ENCODE measurements at places on chromosomes 1 and 21.

DNA sequence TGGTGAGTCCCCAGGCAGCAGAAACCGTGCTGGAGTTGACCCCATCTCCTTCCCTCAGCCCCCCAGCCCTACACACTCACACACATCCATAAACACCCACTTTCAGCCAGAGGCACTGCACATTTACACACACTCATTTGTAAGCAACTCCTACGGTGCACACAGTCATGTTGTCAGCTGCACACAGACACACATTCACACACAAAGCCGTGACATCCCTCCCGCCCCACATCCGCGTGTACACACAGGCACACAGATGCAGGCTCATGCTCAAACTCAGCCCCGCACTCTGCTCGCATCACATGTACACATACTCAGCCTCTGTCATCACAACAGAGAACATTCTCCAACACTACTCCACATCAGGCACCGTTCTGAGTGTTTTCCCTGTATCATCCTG, 47.6 kb downstream of the LACTBL1 start:
- H3K4me1 ChIP-seq, result no peaks in the 10 kb centered on the region
- no peaks in the 10 kb centered on the region for H3K36me3 ChIP-seq
- H3K27me3 ChIP-seq, result no peaks in the 10 kb centered on the region
- no peak overlapping the region for H3K27ac ChIP-seq

GRCh38 chr1:230316864-230317745, 109.0 kb downstream of the PGBD5 start:
- no peak overlapping the region for H3K27ac ChIP-seq
- H3K4me1 ChIP-seq, result no peaks in the 10 kb centered on the region
- no peaks in the 10 kb centered on the region for H3K27me3 ChIP-seq
- no peak overlapping the region for H3K4me3 ChIP-seq
- DNase-seq, result peak; percentile 37

DNA sequence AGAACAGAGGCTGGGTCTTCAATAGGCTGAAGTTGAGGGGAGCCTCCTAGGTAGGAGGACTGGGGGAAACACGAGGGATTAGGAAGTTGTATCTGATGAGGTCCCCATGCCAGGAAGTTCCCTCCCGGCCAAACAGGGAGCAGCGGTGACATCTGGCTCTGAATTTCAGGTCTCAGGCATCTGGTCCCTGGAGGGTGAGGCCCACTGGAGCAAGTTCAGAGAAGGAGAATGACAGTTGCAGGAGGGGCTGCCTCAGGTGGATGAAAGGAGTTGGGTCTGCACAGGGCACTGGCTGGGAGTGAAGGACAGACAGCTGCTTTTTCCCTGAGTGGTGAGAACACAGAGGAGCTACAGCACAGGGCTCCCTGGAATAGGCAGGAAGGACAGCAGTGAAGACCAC, 9.1 kb downstream of the TMEM9 start:
- no peaks in the 10 kb centered on the region for H3K4me1 ChIP-seq
- H3K27me3 ChIP-seq, result no peaks in the 10 kb centered on the region
- H3K36me3 ChIP-seq, result peaks cover 4% of the 10 kb centered on the region
- H3K27ac ChIP-seq, result no peak overlapping the region

GRCh38 chr1:215603319-215603718, 36.2 kb downstream of the KCTD3 start:
- no peaks in the 10 kb centered on the region for H3K4me1 ChIP-seq
- H3K36me3 ChIP-seq, result peaks cover 3% of the 10 kb centered on the region
- H3K27ac ChIP-seq, result no peak overlapping the region
- H3K27me3 ChIP-seq, result no peaks in the 10 kb centered on the region

GRCh38 chr21:28687586-28687985, 305.1 kb downstream of the LTN1 start:
- no peaks in the 10 kb centered on the region for H3K27me3 ChIP-seq
- no peaks in the 10 kb centered on the region for H3K4me1 ChIP-seq
- no peak for DNase-seq
- H3K27ac ChIP-seq, result no peak overlapping the region
- H3K4me3 ChIP-seq, result no peak overlapping the region

- no peaks in the 10 kb centered on the region for H3K36me3 ChIP-seq
- peaks cover 28% of the 10 kb centered on the region for H3K4me1 ChIP-seq
- DNase-seq, result no peak
- H3K27ac ChIP-seq, result no peak overlapping the region
These were observed 6.3 kb downstream of the C1orf53 start for GRCh38 chr1:197908716-197909220.

DNA sequence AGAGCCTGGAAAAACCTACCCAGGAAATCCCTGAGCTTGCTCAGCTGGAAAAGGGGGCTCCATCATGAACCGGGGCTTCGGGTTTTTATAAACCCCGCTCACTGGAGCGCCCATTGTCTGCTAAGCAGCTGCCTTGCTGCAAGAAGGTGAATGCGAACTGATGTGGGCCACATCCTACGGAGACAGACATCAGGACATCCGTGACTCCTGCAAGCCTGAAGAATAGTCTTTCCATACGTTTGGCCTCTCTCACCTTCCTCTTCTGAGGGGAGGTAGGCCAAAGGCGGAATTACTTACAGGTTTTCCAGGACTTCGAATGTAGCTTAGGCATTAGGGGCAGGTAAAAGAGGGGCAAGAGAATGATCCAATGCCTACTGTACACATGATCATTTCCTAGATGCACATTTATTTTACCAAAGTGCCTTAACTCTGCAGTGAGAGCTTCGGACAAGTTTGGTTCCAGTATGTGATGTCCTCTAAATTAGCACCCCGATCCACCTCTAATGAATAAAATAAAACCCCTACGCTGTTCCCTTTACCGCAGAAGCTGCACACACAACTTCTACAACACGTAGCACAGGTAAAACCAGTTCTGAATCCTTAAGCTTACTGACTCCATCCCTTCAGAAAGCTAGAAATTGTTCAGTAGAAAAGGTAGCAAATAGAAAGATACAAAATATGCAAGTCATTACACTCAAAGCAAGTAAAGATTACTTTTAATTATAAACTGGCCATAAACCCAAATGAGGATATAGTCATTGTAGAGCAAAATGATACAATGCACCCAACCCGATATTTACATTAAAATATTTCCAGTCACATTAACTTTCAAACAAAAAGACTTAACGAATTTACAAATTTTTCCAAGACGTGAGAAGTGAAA, 866 bp upstream of the SORT1 start:
- no peak for DNase-seq
- H3K27me3 ChIP-seq, result no peaks in the 10 kb centered on the region
- H3K4me1 ChIP-seq, result peaks cover 9% of the 10 kb centered on the region
- H3K4me3 ChIP-seq, result peak overlapping the region; percentile 54
- H3K36me3 ChIP-seq, result no peaks in the 10 kb centered on the region

DNA sequence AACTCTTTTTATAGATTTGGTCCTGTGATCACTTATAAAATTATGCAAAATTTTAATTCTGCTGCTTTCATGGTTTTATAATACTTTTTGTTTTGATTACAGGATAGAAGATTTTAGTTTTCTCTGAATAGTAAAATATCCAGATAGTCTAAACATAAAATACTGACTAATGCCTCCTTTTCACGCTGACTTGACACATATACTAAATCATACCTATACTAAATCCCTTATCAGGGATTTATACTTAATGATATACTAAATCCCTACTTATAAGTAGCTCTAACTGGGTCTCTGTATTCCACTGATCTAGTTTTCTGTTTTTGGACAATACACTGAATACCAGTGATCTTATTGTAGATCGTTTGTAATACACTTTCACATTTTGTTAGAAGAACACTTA, 128.0 kb downstream of the USP25 start:
- no peaks in the 10 kb centered on the region for H3K27me3 ChIP-seq
- H3K4me1 ChIP-seq, result no peaks in the 10 kb centered on the region
- peaks cover 5% of the 10 kb centered on the region for H3K36me3 ChIP-seq
- no peak for DNase-seq

GRCh38 chr1:170640581-170640980, 23.4 kb upstream of the PRRX1 start:
- no peaks in the 10 kb centered on the region for H3K36me3 ChIP-seq

- H3K4me1 ChIP-seq, result no peaks in the 10 kb centered on the region
- no peaks in the 10 kb centered on the region for H3K27me3 ChIP-seq
- no peaks in the 10 kb centered on the region for H3K36me3 ChIP-seq
These were observed 58.4 kb upstream of the PARP1 start for GRCh38 chr1:226466296-226466695.

DNA sequence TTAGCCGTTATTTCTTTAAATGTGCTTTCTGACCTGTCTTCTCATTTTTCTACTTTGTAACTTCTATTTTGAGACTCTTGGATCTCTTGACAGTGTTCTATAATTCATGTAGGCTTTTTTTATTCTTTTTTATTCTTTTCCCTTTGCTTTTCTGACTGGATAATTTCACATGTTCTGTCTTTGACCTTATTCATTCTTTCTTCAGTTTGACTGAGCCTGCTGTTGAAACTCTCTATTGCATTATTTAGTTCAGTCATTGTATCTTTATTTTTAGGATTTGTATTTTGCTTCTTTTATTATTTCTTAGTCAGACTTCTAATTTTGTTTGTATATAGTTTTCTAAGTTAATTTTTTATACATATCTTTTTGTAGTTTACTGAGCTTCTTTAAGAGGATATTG, 66.1 kb downstream of the DNAH14 start:
- H3K27me3 ChIP-seq, result no peaks in the 10 kb centered on the region
- H3K27ac ChIP-seq, result no peak overlapping the region
- H3K36me3 ChIP-seq, result no peaks in the 10 kb centered on the region
- no peak overlapping the region for H3K4me3 ChIP-seq

Data from breast epithelium (tissue), 4 donors.